Activated CD4-positive, alpha-beta memory T cell treated with anti-CD3 and anti-CD28 coated beads for 36 hours (primary cell): ENCODE measurements at places on chromosomes 5 and 9.

- no peak for DNase-seq
Observed at GRCh38 chr5:33308586-33308985, 132.2 kb upstream of the TARS1 start.

DNA sequence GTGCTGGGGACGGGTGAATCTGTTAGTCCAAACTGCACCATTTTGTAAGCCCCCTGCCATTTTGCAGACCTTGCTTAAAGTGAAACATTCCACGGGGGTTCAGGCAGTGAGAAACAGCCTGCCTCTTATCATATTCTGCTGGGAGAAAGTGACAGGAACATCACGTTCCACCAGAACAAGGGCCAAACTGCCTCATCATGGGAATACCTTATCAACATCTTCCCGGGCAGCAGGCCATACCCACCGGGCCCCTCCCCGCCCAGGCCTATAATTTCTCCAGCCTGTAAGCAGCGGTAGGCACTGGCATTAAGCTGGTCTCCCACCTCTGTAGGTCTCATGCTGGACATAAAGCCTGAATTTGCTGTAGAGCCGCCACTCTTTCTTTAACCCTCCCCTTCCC lies 1.5 kb upstream of the CFAP77 start:
- no peak for DNase-seq

DNA sequence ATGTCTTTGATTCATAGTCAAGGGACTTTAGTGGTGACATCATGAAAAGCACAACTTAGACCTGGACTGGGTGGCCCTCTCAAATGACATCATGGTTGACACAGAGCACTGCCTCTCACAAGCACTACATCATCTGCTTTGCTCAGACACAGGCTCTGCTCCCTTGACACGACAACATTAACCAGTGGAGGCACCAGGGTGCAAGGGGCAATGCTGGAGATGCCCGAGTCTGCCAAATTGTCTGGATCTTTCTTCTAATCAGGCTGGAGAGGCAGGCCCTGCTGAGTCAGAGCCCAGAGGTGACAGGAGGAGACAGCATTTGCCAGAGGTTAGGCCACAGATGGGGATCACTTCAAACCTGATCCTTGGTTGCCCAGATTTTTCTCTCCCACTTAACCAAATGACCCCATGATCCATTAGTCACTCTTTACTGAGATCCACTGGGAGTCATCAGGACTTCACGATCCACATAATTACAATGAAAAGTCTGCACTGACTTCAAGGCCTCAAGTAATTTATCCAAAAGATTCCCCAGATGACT lies 174.4 kb downstream of the SLIT3 start:
- no peak for DNase-seq

DNA sequence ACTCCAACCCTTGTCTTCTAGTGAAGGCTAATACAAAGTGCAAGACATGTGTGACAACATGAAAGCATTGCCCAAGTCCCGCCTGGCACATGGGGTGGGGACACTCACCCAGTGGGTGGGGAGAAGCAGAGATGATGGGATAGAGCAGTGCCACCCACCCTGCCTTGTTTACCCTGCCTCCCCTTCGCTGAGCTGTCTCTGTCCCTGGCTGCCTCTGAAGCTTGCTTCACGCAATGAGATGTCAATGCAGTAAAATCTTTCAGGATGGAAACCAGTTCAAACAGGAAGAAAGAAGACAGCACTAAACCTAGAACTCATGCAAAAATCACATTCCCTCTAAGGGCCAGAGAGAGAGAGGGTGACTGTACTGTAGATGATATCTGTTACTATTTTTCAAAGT lies 148.0 kb downstream of the INSYN2B start:
- DNase-seq = no peak

GRCh38 chr5:175591293-175591692 lies 66.6 kb upstream of the HRH2 start:
- DNase-seq = no peak

DNA sequence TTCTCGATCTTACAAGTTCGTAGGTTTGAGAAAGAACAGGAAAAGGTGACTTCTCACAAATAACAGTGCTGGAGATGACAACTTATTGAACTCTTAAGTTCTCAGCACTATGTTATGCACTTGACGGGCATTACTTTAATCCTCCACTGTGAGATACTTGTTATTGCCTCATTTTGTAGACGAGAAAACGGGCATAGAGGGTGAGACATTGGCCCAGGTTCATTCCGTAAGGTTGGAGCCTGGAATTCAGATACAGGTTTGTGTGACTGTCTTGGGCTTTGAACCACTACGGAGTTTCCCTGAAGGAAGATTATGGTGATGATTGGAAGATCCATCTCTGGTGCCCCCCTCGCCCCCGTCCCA lies 657 bp downstream of the MAT2B start:
- DNase-seq = peak; percentile 35

- no peak for DNase-seq
Observed at GRCh38 chr5:67462147-67462546, 265.5 kb upstream of the CD180 start.

DNA sequence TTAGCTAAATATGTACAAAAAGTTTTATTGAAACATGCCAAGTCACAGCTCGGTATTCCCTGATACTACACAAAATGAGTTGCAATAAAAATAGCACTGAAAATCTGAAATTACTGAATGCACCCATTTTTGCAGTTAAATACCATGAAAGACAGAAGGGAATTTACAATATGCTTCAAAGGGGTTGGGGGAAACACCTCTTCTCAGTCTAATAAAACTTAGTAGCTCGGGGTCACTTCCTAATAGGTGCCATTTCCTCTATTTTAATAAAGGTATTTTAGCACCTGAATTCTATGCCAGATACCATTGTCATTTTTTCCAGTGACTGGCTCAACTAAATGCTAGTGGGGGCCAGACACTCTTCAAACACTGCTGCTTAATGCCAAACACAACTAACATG lies 204.1 kb upstream of the MEF2C start:
- DNase-seq = no peak

- no peak for DNase-seq
Observed at GRCh38 chr9:135147474-135147805, 60.0 kb downstream of the OLFM1 start.

DNA sequence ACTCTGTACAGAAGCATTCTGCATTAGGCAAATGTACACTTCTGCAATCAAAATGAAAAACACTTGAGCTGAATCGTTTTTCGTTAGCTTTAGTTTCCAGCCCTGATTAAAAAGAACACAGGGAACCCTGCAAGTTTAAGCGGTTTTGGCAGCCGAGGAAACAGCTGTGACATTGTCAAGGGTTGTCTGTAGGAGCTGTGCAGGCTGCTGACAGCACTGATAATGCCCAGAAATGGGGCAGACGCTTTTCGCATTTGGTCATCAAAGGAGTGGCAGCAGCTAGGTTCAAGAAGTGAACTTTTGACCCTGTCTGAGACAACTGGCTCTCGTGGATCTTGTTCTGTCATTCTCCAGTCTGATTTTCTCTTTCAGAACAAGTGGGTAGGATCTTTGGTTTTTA lies 165.6 kb upstream of the CCDC152 start:
- no peak for DNase-seq

DNA sequence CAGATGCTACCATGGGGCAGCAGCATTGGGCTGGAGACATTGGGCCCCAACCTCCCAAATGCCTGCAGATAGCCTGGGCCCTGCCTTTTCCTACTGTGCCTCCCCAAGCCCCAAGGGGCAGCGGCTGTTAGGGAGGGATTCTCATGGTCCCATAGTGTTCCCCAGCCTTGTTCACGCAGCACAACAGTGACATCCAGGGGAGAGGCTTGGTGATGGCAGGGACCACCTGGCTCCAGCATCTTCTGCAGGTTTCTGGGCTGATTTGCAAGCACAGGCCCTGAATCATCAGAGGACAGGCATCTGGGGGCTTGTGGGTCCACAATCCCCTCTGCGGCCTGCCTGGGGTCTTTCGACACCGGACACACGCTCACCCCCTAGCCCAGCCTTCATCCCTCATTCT lies 354.6 kb downstream of the SLIT3 start:
- peak; percentile 15 for DNase-seq

DNA sequence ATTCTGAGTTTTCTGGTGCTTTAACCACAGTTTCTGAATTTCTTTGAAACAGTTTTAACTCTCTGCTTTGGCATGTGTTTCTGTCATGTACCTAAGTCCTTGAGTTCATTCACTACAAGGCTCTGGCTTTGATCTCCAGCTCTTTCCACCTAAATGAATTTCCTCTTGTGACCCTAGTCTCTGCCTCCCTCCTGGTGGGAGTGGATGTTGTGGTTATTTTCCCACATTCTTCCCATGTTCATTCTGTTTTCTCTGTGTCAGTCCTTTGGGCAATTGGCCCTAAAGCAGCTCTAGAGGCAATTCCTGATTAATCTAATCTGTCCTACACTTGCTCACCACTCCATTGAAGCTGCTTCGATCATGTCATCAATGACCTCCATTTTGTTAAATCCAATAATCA lies 28.4 kb upstream of the DPYSL3 start:
- no peak for DNase-seq

GRCh38 chr9:98331536-98332259 lies 76.2 kb upstream of the TBC1D2 start:
- no peak for DNase-seq

- DNase-seq = no peak
Observed at GRCh38 chr5:133775584-133776304, 163.4 kb upstream of the FSTL4 start.

DNA sequence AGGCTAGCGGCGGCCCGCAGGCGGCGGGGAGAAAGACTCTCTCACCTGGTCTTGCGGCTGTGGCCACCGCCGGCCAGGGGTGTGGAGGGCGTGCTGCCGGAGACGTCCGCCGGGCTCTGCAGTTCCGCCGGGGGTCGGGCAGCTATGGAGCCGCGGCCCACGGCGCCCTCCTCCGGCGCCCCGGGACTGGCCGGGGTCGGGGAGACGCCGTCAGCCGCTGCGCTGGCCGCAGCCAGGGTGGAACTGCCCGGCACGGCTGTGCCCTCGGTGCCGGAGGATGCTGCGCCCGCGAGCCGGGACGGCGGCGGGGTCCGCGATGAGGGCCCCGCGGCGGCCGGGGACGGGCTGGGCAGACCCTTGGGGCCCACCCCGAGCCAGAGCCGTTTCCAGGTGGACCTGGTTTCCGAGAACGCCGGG lies 253 bp downstream of the SLC12A2 start:
- DNase-seq = no peak

GRCh38 chr5:152711801-152712388 lies 306.8 kb upstream of the NMUR2 start:
- no peak for DNase-seq

- no peak for DNase-seq
Observed at GRCh38 chr9:6149315-6149714, 66.3 kb upstream of the IL33 start.
